Stimulated activated CD4-positive, alpha-beta T cell treated with anti-CD3 and anti-CD28 coated beads, Interleukin-15, amount 100 ng/mL, for 48 hours (primary cell): ENCODE measurements at places on chromosomes 12 and 14.
A peak's percentile ranks its signal among the peaks of the same experiment; 100 is the strongest.

DNA sequence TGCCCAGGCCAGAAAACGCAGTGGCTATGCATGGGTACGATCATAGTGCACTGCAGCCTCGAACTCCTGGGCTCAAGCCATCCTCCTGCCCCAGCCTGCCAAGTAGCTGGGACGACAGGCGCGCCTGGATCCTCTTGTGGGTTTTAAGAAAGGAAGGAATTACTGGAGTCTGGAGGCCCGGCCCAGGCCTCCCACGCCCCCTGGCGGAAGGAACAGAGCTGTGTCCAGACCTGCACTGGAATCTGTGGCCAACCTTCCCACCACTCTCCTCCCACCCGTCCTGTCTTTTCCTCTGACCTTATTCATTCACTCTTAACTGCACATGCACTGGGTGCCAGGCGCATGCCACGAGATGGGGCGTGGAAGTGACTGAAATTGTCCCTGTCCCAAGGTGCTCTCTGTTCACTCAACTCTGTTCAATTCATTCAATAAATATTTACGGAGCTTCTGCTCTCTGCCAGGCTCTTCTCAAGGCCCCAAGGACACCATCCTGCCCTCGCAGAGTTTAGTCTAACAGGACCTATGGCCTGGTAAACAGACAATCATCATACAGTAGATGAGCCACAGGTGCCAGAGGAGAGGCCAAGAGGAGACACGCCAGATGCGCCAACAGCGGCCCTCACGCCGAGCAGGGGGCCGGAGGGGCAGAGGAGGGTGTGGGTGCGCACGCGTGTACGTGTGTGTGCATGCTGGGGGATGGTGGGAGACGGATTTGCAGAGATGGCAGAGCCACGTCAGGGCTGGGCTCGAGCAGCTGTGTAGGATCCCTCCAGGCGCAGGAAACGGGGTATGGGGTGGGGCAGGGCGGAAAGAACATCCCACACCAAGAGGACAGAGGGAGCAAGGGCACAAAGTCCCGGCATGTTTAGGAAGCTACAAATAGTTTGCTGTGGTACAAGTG, 13.7 kb upstream of the TMEM106C start:
- DNase-seq: peak; percentile 16

DNA sequence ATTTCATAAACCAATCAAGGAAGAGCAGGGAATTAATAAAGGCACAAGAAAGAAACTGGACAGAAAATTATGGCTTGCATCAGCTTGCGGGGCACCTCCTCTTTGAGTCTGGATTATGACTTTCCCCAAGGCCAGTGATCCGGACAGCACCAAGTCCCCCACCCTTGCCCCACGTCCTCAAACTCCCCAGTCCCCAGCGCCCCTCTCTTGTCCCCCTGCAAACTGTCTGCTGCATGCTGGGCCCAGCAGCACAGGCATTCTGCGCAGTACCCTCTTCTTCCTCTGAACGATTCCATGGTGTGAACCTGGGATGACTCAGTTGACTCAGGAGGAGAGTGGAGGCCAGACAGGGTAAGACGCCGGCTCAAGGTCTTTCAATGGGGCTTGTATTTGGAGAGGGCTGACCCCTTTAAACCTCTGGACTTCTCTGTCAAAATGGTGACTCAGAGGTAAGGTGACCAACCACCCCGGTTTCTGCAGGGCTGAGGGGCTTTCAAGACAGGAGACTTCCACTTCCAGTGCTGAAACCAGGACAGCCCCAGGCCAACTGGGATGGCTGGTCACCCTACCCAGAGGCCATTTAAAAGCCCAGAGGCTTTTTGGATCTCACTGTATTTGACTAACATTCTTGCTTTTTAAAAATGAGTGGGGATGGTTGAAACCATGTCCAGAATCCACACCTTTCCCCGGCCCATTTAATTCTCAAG, 13.5 kb downstream of the C14orf132 start:
- DNase-seq: no peak

GRCh38 chr14:28886940-28887339, 120.4 kb downstream of the FOXG1 start:
- DNase-seq: no peak

DNA sequence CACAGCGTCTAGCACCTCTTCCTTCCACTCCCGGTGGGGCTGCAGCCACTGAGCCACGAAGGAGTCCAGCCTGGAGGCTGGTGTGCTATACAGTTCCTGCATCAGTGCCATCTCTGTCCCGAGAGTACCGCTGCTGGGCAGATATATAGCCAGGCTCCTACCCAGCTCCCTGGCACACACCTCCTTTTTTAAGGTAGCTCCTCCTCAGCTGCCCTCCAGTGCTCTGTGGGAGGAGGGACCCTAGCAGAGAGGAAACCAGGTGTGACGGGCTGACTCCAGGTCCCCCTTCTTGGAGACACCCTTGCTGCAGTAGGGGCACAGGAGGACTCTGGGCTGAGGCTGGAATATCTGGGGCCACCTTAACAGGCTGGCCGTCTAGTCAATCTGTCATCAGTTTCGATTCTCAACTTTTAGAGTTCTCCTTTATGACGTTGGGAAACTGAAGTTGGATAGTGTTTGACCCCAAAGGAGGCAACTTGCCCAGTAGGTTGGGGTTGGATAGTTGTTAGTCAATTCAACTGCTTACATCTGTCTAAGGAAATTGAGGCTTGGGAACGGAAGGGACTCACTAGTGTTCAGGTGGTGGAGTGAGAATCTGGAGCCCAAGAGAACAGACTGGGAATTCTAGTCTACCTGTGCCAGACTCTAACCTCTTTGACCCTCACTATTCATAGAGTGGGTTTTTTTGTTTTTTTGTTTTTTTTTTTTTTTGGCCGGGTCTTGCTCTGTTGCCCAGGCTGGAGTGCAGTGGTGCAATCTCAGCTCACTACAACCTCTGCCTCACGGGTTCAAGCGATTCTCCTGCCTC, at the start of gene OASL:
TSS of gene OASL (minus strand) at position 386 of the 808 bp plus-strand sequence. CDS start at position 111, 275 bp downstream.
- DNase-seq: no peak

DNA sequence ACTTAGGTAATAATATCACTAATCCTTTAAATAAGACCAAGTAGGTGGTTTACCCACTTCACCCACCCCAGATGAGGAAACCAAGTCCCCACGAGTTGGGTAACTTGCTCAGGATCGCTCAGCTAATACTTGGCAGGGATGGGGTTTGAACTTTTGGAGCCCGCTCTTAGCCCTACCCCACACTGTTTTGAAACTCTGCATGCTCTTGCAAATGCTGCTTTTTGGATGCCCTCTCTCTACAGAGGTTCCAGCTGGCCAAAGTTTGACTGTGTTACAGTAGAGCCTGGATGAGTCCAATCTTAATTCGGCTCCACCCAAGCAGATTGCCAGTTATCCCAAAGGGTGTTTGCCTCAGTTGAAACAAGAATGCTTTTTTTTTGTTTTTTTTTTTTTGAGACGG, 6.8 kb downstream of the PLEKHG3 start:
- DNase-seq: no peak

- DNase-seq: no peak
Observed at GRCh38 chr12:45165284-45165683, 50.6 kb upstream of the ANO6 start.

- DNase-seq: no peak
Observed at GRCh38 chr14:69055999-69056788, 77.1 kb upstream of the ACTN1 start.

GRCh38 chr12:117045160-117046010, 53.8 kb downstream of the TESC start:
- DNase-seq: no peak

DNA sequence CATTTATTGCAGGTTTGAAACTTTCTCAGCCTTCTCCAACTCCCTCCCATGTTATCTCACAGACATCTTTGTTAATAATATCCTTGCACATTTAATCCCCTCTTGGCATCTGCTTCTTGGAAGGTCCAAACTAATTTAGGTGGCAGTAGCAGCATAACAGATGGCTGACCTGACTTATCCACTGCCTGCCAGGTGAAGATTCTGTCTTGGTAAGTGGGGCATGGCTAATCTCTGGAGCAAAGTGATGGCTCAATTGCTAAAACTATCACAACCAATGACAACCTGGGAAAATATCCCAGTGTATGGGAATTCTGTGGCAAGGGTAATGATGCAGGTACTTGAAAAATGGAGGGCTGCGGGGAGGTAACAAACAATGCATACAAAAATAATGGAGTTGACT, 58.2 kb upstream of the ALG10B start:
- no peak for DNase-seq

- no peak for DNase-seq
Observed at GRCh38 chr12:11580125-11580751, 69.2 kb upstream of the ETV6 start.

DNA sequence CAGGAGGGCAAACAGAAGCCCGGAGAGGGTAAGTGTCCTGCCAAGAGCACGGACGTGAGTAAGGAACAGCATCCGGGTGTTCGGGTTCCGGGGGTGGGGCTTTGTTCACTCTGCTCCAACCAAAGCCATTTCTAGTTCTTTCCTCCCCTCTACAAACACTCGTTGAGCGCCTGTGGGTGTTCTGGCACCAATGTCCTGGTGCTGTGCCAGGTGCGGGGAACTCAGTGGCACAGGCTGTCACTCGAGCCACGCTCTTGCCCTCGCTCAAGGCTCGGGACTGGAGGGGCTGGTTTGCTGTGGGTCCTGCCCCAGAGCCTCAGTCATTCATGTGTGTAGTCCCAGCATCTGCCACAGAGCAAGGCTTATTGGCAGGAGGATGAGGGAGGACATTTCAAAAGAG, 157.5 kb downstream of the CALM1 start:
- DNase-seq: no peak

DNA sequence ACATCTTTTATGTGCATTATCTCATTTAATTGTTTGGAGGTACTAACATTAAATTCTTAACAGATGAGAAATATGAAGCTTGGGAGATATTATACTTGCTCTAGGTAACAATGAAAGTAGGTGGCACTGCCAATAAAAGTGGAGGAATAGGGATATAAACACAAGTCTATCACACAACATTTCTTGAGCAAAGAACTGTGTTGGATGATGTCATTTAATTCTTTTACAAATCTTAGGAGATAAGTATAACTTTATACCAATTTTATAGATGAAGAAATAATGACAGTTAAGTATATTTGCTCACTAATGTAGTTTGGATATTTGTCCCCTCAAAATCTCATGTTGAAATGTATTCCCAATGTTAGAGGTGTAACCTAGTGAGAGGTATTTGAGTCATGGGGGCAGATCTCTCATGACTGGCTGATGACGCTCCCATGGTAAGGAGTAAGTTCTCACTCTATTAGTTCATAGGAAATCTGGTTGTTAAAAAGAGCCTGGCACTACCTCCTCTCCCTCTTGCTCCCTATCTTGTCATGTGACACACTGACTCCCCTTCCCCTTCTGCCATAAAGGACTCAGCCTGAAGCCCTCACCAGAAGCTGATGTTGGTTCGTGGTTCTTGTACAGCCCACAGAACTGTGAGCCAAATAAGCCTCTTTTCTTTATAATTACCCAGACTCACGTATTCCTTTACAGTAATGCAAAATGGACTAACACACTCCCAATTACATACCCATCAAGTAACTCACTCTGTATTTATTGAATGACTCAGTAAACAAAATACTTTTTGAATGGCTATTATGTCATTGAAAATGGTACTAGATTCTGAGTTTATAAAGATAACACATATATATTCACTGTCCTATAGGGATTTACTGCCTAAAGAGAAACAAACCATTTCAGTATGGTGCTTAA, 146.8 kb upstream of the KITLG start:
- no peak for DNase-seq

DNA sequence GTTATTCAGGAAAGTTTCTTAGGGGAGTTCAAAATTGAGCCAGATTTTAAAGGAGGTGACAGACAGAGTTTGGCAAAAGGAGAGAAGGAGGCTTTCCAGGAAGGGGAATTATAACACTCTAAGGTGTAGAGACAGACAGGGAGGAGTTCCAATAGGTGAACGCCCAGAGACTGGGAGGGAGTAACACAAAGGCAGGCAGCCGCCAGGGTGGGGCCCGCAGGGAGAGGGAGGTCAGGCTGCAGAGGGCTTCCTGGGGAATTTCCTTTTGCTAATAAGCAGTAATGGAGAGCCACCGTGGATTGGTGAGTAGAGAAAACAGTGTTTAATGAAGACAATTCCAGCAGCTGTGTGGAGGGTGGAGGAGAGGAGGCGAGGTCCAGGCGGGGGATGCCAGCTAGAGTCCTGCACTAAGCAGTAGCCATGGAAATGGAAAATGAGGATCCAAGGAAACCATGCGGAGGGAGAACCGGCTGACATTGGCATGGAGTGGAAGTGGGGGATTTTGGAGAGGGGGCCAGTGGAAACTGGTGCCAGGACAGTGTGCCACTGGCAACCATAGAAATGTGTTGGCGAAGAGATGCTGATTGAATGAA, 22.2 kb downstream of the GRIN2B start:
- no peak for DNase-seq

DNA sequence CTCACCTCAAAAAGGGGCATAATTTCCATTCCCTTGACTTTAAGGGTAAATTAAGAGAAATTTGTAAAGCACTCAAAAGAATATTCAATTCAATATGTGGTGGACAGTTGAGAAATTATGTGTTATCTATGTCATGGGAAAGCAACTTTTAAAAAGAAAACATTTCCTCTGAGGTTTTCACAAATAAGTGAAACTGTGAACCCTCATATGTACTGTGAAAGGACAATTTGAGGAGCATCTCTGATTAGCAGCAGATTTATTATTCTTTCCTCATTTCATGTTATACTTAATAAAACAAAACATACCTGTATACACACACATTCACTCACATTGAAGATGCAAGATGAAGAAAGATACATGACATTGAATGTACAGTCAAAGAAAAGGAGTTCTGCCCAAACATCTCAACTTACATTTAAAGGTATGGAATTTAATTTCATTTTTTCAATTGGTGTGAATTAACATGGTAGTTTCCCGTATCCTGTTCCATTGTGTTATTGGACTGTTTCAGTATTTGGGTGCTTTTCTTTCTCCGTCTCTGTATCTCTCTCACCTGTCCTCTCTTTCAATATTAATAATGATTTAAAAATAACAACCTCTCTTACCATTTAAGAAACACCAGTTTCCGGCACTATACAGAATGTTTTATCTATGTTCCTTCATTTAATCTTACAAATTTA, at the start of gene KLRF1:
TSS of gene KLRF1 (plus strand) at position 273 of the 680 bp plus-strand sequence. CDS start at position 337, 64 bp downstream.
- DNase-seq: no peak

DNA sequence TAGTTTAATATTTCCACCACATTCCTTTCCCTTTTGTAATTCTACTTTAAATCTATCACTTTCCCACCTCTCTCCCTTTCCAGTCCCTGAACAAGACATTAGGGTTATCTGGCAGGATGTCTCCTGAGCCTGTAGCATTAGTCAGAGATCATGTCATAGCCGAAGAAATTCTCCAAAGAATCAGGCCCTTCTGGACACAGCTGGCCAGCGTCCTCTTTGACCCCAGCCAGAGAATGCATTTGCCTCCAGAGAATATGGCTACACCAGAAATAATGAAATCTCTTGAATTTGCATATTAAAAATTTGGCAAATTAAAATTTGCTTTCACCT, 56.7 kb downstream of the NTF3 start:
- DNase-seq: no peak

GRCh38 chr12:18135509-18135908, 45.5 kb upstream of the RERGL start:
- no peak for DNase-seq

GRCh38 chr14:61718039-61718438, 22.7 kb downstream of the HIF1A start:
- no peak for DNase-seq

DNA sequence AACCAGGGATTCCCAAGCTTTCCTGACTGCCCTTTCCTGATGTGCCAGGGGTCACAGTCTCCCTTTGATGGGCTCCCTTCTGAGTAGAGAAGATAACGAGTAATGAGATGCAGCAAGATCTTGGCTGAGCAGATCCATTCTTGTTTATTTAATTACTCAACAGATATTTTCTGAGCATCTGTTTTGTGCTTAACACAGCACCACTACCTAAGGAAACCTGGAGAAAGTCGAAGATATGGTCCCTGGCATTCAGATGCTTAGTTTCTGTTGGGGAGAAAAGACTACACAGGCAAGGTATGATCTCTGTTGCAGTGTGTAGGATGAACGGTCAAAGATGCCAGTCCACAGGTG, 3.9 kb downstream of the AJUBA start:
- no peak for DNase-seq
